Fibroblast of skin of abdomen (primary cell): ENCODE measurements at places on chromosomes 11 and 22.
A peak's percentile ranks its signal among the peaks of the same experiment; 100 is the strongest.

DNA sequence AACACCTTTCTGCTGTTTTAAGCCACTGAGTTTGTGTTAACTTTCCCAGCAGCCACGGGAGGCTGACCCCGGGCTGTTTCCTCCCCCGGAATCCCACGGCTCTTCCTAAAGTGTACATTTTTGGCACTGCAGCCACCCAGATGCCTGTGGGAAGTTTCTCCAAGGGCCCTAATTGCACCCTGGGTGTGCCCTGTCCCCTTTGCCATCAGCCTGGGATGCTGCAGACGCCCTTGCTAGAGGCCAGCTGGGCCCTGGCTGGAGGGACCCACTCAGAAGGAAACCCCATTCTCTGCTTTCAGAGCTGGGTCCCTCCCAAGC lies 883.3 kb downstream of the BRD1 start:
- DNase-seq, result no peak

- DNase-seq, result peak; percentile 2
These were observed 1074.4 kb downstream of the DLG2 start for GRCh38 chr11:84552791-84553190.

DNA sequence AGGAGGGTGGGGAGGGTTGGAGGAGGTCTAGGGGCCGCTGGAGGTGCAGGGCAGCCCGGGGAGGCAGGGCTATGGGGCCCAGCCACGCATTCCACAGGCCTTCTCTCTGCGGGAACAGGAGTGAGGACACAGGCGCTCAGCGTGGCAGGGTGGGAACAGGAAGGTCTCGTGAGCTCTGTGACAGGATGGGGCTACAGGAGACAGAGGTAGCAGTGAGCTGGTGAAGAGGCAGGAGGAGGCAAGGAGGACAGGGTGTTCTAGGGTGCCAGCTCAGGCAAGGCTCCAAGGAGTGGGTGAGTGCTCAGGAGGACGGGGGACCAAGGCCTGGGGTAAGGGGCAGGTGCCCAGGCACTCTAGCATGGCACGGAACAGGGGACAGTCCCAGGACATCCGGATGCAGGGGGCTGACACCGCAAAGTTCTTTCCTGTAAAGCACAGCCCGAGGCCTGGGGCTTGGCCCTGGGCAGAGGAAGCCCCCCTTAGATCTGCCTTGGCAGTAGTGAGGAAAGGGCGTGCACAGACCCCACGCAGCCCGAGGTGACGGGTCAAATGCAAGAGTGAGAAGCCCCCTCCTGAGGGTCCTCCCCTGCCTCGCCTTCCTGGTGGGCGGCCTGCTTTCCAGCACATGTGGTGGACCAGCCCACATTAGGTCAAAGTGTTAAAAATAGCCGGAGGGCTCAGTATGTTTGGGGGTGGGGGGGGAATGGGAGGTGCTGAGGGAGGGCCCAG lies 4.7 kb upstream of the NEAT1 start:
- DNase-seq, result no peak

DNA sequence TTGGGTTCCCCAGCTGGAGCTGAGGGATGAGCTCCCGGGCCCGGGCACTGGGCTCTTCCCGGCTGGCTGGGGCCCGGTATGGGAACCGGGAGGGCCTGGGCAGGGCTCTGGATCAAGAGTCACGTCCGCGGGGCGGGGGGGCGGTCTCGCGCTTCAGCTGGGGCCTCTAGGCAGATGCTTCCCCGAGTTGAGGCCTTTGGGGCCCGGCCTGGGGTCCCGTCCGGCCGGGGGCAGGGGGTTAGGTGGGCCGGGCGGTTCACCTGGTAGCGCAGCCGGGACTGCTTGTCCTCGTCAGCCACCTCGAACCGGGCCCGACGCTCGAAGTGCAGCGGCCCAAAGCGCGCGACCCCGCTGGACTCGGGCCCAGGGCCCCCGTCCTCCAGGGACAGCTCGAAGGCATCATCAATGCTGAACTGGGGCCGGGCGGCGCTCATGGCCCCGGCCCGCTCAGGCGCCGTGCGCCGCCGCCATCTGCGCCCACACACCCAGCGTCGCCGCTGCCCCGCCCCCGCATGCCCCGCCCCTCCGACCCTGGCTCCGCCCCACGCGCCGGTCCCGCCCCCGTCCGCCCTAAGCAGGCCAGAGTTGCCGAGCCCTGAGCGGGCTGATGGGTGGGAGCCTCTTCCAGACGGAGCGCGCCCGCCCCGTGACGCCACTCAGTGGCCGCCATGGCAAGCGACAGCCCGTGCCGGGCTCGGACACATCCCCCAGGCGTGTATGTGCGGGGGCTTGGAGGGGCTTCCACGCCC lies at the start of gene TMEM134:
Gene TMEM134, minus strand, starts transcription at position 493 of the 749 bp plus-strand sequence. Its CDS starts 59 bp downstream, at position 434.
- peak; percentile 93 for DNase-seq

DNA sequence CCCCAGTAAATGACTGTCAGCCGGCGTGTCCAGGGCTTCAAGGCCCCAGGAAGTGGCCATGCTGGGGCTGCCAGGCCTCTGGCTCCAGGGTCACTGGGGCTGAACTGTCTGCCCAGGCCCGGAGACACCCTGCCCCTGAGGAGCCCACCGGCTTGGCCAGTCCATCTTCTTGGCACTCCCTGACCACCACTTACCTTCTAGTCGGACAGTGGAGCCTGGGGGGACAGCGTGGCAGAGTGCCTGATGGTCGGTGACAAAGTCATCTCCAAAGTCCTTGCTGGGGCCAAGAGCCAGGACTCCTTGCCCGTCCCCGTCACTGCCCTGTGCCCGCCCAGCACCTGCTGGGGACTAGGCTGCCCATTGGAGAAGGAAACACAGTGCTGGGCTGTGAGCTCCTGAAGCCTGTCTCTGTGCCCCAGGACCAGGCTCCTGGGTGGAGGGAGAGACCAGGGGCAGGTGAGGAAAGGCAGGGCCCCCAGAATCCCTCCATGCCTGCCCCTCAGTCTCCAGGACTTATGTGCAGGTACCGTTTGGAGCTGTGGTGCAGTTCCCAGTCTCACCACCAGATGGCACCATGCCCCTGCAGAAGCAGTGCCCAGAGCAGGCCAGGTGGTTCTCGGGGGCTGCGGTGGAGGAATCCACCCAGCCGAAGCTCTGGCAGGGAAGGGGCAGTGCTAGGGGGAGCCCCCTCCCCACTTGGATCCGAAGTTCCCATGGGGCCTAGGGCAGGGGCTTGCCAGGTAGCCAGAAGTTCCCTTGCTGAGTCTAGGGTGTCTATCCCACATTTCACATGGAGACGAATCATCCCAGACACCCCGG lies 6.0 kb upstream of the CCDC188 start:
- peak; percentile 53 for DNase-seq

DNA sequence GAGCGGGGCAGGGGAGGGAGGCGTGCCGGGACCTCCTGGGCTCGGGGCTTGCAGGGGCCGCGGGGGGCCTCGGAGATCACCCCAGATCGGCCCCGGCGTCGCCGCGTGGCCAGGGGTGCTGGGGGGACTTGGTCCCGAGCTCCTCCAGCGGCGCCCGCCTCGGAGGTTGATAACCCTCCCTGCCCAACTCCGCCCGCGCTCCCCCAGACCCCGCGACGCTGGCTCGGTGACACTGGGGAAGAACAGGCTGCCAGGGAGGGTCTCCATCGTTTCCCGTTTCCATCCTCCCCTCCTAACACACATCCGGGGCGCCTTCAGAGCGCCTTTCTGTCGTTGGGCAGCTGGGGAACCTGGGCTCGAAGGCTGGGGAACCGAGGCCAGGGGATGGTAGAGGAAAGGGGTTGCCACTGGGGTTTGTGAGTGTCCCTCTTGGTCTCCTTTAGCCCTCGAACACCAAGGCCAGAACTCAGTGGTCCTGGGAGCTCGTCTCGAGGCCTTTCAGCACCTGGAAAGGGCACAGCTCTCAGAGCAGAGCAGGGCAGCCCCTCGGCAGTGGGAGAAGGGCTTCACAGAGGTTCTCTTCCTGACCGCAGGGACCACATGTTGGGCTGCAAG lies 431 bp downstream of the SLC37A2 start:
- no peak for DNase-seq

DNA sequence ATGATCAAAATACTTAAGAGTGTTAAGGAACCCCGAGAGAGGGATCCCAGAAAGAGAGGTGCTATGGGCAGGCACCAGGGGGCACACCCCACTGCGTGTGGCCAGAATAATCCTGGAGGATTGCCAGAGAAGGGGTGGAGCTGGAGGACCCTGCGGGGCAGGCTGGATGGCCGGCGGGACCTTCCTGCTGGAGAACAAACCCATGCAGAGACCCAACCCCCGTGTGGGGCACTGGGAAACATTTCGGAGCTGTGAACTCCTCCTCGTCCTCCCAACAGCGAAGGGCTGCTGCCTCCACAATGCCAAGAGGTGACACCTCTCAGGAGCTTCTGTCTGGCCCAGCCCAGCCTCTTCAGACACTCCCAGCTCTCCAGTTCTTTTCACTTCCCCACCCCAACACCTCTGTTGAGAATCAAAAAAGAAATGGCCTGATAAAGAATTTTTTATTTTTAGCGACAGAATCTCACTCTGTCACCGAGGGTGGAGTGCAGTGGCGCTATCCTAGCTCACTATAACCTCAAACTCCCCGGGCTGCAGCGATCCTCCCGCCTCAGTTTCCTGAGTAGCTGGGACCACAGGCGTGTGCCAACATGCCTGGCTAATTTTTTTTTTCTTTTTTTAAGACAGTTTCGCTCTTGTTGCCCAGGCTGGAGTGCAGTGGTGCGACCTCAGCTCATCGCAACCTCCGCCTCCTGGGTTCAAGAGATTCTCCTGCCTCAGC lies 25.6 kb downstream of the RHOD start:
- no peak for DNase-seq
